ENCODE measurements at places on chromosomes 7 and 10.

- ATAC-seq = no peak
These were observed 556.9 kb downstream of the TNS3 start for GRCh38 chr7:47024991-47025390.

GRCh38 chr7:27191833-27192545, 7.0 kb upstream of the HOXA11 start:
- ATAC-seq = no peak

DNA sequence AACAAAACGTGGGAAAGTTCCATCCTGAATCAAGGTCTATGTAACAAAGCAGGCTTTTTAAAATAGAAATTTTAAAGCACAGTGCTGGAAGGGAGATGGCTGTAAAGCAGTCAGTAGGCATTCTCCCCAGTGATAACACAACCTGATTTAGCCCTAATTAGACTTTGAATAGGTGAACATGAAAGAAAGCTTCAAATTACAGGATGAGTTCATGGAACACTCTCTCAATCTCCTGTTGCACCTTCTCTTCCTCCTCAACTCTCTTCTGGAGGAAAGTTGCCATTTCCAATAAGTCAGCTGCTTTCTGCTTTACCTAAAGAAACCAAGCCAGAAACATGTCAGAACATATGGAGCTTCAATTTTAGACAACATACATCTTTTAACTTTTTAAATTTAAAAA, 20.1 kb downstream of the SFR1 start:
- ATAC-seq = no peak

DNA sequence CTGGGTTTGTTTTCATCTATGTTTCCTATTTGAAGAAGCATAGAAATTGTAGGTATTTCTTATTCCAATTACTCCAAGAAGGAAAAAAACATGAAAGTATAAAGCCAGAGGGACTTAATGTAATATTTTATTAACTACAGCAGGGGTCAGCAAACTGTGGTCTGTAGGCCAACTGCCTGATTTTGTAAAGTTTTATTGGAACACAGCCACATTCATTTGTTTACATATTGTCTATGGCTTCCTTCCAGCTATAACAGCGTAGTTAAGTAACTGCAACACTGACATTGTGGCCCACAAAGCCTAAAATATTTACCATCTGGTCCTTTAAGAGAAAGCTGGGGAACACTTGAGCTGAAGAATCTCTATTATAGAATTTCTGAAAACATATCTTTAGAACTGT, 306.2 kb downstream of the BICC1 start:
- no peak for ATAC-seq

DNA sequence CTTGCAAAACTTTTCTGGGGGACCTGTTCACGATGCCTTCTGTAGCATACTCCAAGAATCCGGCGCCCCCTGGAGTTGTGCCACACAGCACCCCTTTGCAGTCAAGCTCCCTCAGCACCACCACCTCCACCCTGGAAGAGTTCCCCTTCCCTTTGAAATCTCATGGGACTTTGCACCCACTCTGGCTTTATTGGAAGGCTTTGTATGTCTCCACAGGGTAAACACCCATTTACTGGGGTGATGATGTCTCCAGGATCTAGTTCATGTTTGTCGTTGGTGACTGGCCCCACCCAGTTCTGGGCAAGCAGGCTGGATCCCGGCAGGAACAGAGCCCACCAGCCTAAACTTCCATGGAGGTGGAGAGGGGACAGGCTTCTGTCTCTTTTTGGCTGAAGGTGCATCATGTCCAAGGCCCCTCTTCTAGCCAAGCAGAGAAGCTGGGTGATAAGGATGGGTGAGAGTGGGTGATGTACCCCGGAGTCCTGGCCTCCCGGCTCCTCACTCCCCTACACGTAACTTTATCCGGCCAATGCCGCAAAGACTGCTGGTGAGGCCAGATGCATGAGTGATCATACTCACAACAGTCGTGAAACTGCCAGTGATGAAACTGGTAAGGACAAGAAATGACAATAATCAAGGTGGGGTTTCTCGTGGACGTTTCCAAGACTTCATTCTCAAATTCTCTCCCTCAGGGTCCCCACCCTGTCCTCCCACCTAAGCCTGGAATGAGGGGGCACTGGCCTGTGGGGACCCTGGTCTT, 695 bp upstream of the CLDN4 start:
- no peak for ATAC-seq

- ATAC-seq = no peak
These were observed 360.9 kb upstream of the RNF32 start for GRCh38 chr7:156279635-156280034.

- no peak for ATAC-seq
These were observed 124.9 kb downstream of the CSTF2T start for GRCh38 chr10:51574248-51575048.

GRCh38 chr7:15757041-15758000, 70.8 kb upstream of the MEOX2 start:
- ATAC-seq = no peak

GRCh38 chr7:147197006-147197405, 1080.4 kb downstream of the CNTNAP2 start:
- ATAC-seq = no peak

GRCh38 chr7:34104992-34105391, 199.7 kb downstream of the BMPER start:
- no peak for ATAC-seq

DNA sequence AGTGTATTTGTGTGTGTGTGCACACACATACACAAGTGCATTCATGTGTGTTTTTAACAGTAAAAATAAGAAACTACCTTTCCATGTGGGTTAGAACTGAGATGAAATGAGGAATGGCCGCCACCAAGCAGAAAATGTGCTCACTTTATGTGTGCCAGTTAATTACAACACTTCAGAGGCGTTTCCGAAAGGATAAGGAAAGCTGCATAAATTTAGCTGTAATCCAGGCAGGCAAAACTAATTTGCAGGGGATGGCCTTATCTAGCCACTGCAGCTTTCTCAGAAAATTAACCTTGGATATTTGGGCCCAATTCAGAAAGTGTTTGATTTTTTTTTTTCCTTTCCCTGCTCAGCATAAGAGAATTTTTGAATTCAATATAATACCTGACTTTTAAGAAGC, 328.8 kb upstream of the PHF14 start:
- ATAC-seq = no peak

GRCh38 chr10:96389785-96390184, 31.0 kb upstream of the OPALIN start:
- ATAC-seq = no peak

DNA sequence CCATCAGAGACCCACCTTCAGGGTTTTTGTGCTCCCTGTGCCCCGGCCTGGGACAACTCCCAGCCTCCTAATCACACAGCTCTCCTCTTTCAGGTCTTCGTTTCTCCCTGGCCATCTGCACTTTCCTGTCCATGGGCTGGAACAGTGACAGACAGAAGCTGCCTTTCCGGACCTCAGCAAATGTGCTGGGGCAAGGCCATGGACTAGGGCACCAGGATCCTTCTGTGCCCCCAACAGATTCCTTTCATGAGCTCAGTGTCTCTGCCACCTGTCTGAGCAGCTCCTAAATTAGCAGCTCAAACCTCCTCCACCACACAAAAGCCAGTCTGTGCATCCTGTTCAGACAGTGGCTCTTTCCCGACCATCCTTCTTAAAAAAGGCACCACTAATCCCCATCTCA, 41.9 kb upstream of the FRMD4A start:
- ATAC-seq = no peak

- no peak for ATAC-seq
These were observed 4.4 kb downstream of the PRKAR2B start for GRCh38 chr7:107048783-107049418.

- ATAC-seq = peak; percentile 89
These were observed 18.7 kb upstream of the ZNF488 start for GRCh38 chr10:47402641-47403301.

- peak; percentile 20 for ATAC-seq
These were observed 21.6 kb downstream of the SFTPD start for GRCh38 chr10:79927111-79927828.

DNA sequence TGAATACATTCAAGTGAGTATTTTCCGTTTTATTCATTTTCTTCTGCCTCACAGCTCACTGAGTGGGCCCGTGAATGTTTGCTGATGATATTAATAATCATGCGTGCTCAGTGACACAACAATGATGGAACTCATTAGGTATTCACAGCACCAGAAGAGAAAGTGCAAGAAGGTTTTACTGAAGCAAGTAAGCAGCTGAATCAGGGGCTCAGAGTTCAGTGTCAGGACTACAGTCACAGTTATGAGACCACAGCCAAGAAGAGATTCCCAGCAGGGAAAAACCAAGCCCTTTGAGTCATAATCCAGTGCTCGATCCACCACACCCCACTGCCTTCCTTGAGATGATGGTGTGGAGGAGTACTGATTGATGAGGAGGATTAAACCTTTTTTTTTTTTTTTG, 247.4 kb downstream of the KIAA1217 start:
- peak; percentile 78 for ATAC-seq

DNA sequence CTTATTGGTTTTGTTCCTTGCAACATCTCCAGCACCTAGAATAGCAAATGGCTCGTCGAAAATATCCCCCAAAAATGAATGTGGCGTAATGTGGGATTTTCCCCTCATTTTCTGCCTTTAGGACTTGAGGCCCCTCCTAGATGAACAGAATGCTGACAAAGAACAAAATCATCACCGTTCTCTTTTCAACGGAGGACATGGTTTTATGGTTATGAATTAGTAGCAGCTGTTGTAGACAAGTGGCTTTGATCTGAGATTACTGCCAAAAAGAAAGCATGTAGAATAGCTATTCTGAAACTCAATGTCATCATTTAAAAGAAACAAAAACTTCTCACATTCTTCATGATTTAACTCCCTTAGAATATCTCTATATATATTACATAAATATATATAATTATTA, 17.2 kb upstream of the CALN1 start:
- no peak for ATAC-seq

DNA sequence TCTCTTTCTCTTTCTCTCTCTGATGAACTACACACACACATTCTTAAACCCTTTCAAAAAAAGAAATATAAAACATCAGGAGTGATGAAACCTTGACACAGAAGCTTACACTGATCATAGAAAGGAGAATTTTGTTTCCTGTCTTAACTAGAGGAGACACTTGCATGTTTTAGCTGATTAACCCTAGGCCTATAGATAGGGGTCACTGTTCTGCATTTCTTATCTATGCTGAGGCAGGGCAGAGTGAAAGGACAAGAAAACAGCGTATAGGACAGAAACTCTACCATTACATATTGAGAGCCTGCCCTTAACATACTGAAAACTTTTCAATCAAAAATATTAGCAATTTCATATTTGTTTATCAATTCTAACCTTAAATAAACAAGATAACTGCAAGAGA, 680.6 kb upstream of the MBL2 start:
- ATAC-seq = no peak
